ENCODE measurements at places on chromosomes 7 and 10.

DNA sequence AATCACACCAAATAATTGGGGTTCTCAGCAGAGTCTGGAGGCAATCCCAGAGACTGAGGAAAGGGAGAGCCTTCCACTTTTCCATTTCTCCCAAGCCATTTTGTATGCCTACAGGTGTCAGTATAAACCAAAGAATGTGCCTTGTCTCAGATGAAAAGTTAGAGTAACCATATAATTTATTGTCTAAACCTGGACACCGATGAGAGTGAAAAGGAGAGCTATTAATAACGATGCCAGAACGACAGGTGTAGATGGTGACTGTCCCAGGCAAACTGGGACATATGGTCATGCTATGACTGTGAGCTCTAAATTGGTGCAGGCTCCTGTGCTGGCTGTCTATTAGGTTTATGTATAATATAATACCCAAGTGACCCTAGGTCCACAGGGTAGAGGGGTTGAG, 219.6 kb downstream of the ARHGAP12 start:
- no peak overlapping the region for H3K27ac ChIP-seq
- H3K27me3 ChIP-seq, result no peaks in the 10 kb centered on the region
- DNase-seq, result no peak
- no peaks in the 10 kb centered on the region for H3K36me3 ChIP-seq
- peaks cover 20% of the 10 kb centered on the region for H3K4me1 ChIP-seq

DNA sequence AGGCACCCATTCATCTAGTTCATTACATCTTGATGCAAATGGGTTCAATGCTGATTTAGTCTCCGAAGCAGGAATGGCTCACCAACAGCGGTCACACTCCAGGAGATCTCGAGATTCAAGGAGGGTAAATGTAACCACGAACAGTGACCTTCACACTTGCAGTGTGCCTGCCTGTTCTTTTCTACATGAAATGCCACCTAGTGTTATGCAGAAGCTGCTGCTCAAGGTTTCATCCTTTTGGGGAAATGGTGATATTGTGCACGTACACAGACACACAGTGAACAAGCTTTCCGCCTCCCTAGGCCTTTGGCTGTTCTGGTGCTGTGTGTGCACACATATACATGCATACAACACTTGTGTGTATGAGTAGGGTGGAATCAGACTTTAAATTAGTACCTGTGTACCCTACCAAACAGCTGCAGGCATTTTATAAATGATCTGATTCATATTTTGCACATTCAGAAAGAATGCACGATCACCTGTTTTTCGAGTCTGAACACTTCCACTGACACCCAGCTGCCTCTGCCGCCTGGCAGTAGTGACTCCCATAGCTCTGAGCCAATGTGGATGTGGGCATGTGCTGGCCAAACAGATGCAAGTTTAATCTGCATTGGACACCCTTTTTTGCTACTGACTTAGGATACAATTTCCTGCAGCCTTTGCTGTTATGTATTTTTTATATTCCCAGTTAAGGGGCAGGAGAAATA, 100.5 kb downstream of the TACC2 start:
- DNase-seq, result no peak
- H3K27me3 ChIP-seq, result no peaks in the 10 kb centered on the region
- H3K4me1 ChIP-seq, result no peaks in the 10 kb centered on the region
- H3K4me3 ChIP-seq, result no peak overlapping the region

DNA sequence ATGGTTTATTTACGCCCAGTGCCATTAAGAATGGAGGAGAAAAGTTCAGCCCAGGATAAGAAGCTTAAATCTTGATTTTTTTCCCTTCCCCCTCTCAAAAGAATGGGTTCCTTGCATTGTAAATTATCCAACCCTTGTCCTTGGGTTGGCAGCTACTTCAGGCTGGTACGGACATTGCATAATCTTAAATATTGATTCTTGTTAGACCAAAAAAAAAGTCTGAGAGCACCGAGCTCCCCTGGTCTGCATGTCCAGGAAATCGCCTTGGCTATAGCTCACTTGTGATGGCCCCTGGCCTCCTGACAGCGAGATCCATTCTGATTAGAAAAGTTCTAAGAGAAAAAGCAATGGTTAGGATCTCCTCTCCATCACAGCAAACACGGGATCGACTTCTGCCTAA, 151.7 kb downstream of the EBF3 start:
- DNase-seq, result no peak
- no peaks in the 10 kb centered on the region for H3K4me1 ChIP-seq
- no peak overlapping the region for H3K4me3 ChIP-seq

DNA sequence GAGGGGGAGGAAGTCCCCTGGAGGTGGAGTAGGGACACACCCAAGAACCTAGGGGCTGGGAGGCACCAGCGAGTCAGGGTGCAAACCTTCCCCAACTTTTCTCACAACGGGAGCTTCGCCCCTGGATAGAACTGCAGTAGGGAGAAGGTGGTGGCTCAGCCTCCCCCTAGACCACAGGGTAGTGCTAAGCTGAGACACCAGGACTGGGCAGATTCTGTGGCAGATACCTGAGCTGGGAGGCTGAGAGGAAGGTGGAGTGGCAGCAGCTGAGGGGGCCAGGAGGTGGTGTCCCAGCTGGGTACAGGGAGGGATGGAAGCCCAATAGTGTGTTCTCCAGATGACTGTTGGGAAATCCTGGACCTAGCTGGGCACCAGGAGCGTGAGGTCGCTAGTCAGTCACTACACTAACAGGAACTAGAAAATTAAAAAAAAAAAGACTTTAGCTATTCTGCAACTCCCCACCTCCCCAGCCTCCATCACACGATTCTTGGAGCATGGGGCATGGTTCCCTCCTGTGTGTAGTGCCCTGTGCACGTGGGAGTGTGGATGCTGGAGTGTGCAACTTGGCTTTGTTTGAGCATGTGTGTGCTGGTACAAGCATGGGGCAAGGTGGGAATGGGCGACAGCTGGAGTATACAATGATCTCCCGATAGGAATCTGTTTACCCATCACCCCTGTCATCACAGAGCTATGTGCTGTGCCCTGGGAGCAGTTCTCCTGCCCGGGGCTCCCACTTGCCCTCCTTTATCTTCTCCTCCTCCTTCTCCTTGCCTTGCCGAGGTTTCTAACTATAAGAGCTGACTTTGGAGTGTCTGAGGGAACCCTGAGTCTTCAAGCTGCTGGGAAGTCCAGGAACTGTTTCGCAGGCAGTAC, 8.8 kb upstream of the TRPV6 start:
- H3K4me3 ChIP-seq, result no peak overlapping the region
- no peaks in the 10 kb centered on the region for H3K36me3 ChIP-seq
- H3K4me1 ChIP-seq, result peaks cover 9% of the 10 kb centered on the region
- H3K27ac ChIP-seq, result no peak overlapping the region

DNA sequence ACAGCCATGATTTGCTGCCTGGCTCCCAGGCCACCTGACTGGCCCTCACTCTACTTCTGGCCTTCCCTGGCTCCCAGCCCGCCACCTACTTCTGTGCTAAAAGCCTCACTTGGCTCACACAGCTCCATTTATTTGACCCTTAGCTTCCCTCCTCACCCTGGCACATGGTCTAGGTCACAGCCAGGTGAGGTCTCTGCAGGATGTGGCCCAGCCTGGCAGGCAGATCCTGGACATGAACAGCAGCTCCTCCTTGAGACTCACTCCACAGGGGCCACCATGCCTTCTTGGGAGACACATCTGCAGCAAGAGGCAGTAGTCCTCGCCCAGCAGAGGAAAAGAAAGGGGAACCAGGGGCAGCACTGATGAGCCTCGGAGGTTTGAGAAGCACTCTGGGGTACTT, 64.6 kb downstream of the GRID1 start:
- no peaks in the 10 kb centered on the region for H3K27me3 ChIP-seq
- no peaks in the 10 kb centered on the region for H3K4me1 ChIP-seq
- H3K36me3 ChIP-seq, result no peaks in the 10 kb centered on the region
- no peak overlapping the region for H3K27ac ChIP-seq
- no peak for DNase-seq

- no peak for DNase-seq
- H3K4me1 ChIP-seq, result peaks cover 4% of the 10 kb centered on the region
- no peaks in the 10 kb centered on the region for H3K27me3 ChIP-seq
- no peak overlapping the region for H3K27ac ChIP-seq
- H3K4me3 ChIP-seq, result no peak overlapping the region
Observed at GRCh38 chr10:126730856-126731609, 60.5 kb upstream of the C10orf90 start.

DNA sequence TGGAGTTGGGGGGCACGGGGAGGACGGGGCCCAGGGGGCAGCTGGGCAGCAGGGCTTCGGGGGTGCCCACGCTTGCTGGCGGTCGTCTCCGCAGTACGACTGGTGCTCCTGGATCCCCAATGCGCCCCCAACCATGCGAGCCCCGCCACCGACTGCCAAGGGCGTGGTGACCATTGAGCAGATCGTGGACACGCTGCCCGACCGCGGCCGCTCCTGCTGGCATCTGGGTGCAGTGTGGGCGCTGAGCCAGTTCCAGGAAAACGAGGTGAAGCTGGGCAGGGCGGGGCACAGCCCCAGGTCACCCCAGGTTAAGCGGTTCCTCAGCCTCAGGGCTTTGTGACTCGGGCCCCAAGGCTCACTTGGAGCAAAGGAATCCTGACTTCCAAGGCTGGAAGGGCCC, 70.0 kb downstream of the ALOX5 start:
- H3K4me3 ChIP-seq, result no peak overlapping the region
- no peaks in the 10 kb centered on the region for H3K36me3 ChIP-seq
- DNase-seq, result no peak
- no peak overlapping the region for H3K27ac ChIP-seq
- H3K4me1 ChIP-seq, result no peaks in the 10 kb centered on the region

DNA sequence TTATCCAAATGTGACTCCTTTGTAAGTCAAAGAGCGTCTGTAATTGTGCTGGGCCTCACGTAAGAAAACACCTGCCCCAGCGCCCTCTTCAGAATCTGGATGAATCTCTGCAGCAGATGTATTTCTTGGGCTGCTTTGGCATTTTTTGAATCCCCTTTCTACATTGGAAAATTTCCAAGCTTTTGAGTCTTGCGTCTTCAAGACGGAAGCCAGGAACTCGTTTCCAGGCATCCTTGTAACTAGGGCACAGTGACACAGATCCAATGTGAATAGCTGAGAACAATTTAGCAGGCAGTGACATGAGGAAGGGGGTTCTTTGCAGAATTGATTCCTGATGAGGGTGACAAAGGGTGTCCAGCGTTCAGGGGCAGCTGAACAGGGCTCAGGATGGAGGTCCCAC, 862.3 kb downstream of the TYW1 start:
- no peak overlapping the region for H3K27ac ChIP-seq
- no peaks in the 10 kb centered on the region for H3K4me1 ChIP-seq
- no peaks in the 10 kb centered on the region for H3K36me3 ChIP-seq

GRCh38 chr7:6392712-6393666, 54.8 kb downstream of the DAGLB start:
- no peak for DNase-seq
- H3K27ac ChIP-seq, result no peak overlapping the region
- peaks cover 20% of the 10 kb centered on the region for H3K36me3 ChIP-seq

- H3K4me1 ChIP-seq, result no peaks in the 10 kb centered on the region
- no peak overlapping the region for H3K4me3 ChIP-seq
- H3K27me3 ChIP-seq, result no peaks in the 10 kb centered on the region
Observed at GRCh38 chr7:102873470-102874165, 39.2 kb upstream of the LRRC17 start.

DNA sequence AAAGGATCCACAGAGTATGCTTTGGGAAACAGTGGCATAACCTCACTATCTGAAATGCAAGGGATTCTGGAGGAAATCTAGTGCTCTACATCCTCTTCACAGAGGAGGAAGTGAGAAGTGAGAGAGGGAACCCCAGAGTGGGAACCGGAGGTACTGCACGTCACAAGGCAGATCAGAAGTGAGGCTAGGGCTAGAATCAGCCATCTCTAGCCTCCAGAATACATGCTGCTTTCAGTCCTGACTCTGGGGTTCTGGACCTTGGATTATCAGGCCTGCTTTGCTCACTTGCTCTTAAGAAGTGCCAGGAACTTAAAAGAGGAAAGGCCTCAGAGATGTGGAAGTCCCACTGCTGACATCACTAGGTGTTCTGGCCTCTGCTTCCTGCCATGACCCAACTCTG, 25.7 kb downstream of the ZNF503 start:
- H3K27ac ChIP-seq, result no peak overlapping the region
- no peak for DNase-seq
- no peak overlapping the region for H3K4me3 ChIP-seq
- no peaks in the 10 kb centered on the region for H3K4me1 ChIP-seq
- no peaks in the 10 kb centered on the region for H3K36me3 ChIP-seq

DNA sequence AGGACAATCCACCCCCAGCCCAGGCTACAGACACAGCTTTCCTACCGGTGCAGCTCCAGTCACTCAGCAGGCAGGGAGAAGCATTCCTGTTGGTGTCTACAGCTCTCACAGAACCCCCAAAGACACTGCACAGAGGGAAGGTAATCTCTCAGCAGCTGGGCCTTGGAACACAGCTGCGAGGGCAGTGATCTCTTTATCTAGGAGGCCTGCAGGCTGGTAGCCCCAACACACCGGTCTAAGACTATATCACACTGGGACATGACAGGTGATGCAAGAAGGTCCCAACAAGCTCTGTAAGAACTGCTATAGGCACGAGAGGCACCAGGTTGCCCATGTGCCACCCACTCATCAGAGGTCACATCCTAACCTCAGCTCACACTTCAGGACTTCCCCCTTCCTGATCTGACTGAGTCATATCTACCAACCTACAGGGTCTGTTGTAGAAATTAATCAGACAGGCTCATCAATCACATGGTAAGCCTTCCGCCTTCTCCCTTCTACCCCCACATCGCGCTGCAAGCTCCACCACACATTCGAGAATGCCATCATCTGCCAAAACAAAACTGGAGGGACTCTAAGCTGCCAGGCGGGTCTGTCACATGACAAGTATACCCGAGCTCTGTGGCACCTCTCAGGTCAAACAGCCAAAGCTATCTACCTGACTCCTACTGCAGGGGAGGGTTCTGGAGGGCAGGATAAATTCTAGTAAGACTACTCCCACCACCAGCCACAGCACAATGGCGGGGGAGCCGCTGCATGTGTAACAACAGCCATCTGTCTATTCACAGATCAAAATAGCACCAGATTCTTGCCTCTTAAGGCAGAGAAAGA, 26.1 kb downstream of the FAM53B start:
- H3K4me1 ChIP-seq, result peaks cover 11% of the 10 kb centered on the region
- no peak overlapping the region for H3K27ac ChIP-seq
- no peaks in the 10 kb centered on the region for H3K36me3 ChIP-seq
- DNase-seq, result no peak
- no peak overlapping the region for H3K4me3 ChIP-seq

- H3K4me1 ChIP-seq, result no peaks in the 10 kb centered on the region
- H3K4me3 ChIP-seq, result no peak overlapping the region
- H3K27ac ChIP-seq, result no peak overlapping the region
- H3K36me3 ChIP-seq, result no peaks in the 10 kb centered on the region
Observed at GRCh38 chr7:124937076-124937475, 7.5 kb upstream of the POT1 start.

GRCh38 chr7:96303686-96304443, 18.0 kb downstream of the SLC25A13 start:
- no peak for DNase-seq
- no peaks in the 10 kb centered on the region for H3K27me3 ChIP-seq
- no peak overlapping the region for H3K27ac ChIP-seq
- no peak overlapping the region for H3K4me3 ChIP-seq
- no peaks in the 10 kb centered on the region for H3K4me1 ChIP-seq
- peaks cover 3% of the 10 kb centered on the region for H3K36me3 ChIP-seq

Measured in neuronal stem cell (in vitro differentiated cells).